Liver (tissue), 10 donors: ENCODE measurements at places on chromosomes 2 and 18.

- DNase-seq, result no peak
Measured at GRCh38 chr2:37614061-37614738, 57.2 kb downstream of the CDC42EP3 start.

DNA sequence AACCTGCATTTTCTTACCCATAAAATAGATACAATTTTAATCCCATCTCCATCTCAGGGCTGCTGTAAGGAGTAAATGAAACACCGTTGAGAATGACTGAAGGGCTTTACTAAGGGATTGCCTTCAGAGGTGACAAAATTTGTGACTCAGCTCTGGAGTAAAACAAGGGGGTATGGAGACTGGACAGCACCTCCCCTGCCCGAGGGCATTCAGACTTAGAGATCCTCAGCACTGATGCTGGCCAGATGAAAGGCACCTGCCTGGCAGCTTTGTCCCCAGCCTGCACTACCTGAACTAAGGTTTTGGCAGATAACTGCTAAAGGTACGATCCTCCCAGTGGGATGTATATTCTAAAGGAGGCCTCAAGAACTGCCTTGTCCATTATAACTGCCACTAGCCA lies 105.9 kb upstream of the STPG4 start:
- DNase-seq, result no peak

GRCh38 chr2:236986524-236987330 lies 99.0 kb upstream of the COPS8 start:
- no peak for DNase-seq

- DNase-seq, result no peak
Measured at GRCh38 chr18:45876161-45876560, 50.7 kb downstream of the SIGLEC15 start.

- DNase-seq, result no peak
Measured at GRCh38 chr2:45937990-45938389, 286.5 kb downstream of the PRKCE start.

DNA sequence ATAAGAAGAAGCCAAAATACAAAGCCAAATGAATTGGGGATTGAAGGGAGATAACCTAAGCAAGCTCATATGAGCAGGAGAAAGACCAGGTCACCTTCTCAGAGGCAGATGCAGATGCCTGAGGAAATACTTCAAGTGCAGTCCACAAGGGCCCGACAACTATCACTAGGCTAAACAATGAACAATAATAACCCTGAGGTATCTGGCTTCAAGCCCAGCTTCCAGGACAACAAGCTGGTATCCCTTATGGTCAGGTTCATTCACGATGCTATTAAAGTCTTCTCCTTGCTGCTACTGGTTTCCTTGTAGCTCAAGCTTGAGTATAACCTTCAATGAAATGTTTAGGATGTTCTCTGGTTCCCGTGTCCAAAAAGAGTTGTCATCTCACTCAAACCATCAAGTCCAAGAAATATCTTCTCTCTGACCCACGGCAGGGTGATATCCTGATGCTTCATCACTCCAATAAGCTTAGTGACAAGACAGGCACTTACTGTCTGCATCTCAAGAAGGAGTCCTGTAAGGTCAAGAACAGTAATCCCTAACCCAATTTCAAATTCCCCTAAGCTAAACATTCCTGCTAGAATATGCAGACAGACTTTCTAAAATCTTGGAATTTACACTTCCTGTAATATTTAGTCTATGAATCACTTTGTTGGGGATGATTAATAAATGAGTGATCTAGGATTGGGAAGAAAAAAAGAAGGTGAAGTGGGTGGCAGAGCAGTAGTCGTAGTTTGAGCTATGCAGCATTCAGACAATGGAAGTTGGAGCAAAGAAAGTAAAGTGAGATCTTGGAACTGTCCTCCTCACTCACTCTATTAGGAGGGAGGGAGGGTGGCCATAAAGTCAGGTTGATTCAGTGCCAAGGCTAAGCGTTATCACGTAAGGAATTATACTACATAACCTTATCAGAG lies 33.1 kb downstream of the CHN1 start:
- DNase-seq, result no peak

DNA sequence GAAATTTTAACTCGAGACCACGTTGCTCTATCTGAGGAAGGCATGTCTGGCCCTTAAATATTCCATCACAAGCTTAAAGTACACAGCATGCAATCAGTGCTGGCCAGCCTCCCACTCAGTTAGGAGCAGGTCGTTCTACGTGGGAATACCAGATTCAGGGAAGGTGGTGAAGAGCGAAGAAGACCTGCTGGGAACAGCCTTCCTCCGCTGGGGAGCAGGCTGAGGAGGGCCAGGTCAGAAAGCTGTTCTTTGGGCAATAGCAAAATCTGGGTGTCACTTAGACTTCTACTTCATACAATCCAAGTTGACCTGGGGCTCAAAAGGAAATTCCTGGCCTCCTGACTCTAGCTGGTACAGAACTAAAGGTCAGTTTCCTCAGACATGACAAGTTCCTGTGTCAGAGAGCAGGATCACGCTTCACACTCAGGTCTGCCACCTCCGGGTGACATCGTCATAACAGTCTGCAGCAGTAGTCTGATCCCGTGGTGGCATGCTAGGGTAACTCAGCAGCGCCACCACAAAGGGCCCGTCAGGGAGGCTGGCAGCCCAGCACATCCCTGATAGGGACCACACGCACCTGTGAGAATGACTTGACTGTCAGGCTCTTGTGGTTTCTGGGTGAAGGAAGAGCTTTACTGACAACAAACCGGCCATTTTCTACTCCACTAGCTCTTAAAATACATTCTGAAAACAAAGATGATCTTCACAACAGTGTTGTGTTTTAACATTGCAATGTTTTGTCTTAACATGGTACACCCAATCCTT lies 35.2 kb upstream of the NAPG start:
- no peak for DNase-seq

DNA sequence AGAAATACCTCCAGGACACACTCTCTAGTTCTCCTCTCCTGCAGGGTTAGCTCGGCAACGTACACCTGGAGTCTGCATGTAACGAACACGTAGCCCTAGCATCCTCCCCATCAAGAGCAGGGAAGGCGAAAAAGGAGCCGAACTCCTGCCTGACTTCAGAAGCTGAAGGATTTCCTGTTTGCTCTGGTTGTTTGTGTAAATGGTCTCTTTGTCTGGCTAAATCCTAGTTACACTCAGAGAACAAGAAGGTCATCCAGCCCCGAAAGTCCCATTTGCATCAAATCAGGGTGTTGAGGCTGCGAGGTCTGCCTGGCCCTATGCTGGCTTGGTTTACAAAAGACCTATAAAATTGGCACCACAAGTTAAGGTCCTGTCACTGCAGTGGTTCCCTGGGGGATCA lies 66.4 kb upstream of the POMC start:
- DNase-seq, result no peak

DNA sequence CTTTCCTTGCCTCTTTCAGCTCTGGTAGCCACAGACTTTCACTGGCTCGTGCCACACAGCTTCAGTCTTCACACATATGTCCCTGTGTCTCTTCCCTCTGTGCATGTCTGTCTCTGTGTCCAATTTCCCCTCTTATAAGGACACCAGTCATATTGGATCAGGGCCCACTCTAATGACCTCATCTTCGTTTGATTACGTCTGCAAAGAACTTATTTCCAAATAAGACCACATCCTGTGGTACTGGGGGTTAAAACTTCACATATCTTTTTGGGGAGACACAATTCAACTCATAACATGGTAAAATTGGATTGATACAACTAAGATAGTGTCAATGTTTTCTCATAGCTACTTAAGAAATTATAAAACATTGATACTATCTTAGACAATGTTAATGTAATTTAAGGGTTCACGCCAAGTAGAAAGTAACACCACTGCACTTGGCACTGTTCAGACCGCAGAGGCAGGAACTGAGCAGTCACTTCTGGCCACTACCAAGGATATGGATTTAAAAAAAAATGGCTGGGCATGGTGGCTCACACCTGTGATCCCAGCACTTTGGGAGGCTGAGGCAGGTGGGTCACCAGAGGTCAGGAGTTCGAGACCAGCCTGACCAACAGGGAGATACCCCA lies 119.6 kb upstream of the EPAS1 start:
- no peak for DNase-seq
